ENCODE measurements at places on chromosomes 7 and 10.

- no peak for DNase-seq
Measured at GRCh38 chr7:83161899-83162401, 734 bp downstream of the PCLO start.

DNA sequence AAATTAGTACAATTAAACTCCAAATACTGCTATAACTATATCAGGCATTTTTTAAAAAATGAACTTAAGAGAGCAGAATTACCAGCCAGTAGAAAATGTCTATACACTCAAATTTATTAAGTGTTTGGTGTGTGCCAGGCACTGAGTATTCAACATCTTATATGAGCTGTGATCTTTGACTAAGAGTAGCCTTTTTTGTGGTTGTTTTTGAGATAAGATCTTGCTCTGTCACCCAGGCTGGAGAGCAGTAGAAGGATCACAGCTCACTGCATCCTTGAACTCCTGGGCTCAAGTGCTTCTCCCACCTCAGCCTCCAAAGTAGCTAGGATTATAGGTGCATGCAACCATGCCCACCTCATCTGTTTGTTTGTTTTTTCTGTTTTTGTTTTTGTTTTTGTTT is 102.5 kb upstream of the CELF2 start:
- DNase-seq: no peak

- no peak for DNase-seq
Measured at GRCh38 chr10:83023662-83024061, 1115.6 kb upstream of the GHITM start.

- DNase-seq: no peak
Measured at GRCh38 chr10:61985715-61986114, 84.2 kb downstream of the ARID5B start.

GRCh38 chr10:132582771-132583170 is 45.2 kb downstream of the INPP5A start:
- no peak for DNase-seq

DNA sequence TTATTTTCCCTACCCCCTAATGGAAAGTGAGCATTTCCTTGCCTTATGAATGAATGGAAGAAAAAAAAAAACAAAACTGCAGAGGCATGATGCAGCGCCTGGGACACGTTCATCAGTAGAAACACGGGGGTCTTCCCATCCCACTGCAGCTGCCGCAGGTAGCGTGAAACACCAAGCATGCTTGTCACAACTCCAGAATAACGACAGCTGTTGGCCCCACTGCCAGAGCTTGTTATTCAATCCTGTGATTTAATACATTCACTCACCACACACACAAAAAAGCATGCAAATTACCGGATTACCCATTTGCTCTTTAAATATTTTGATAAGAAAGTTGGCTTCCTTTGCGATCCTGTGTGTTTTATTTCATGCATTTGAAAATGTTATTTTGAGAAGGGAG is 48.4 kb upstream of the GNA12 start:
- no peak for DNase-seq

DNA sequence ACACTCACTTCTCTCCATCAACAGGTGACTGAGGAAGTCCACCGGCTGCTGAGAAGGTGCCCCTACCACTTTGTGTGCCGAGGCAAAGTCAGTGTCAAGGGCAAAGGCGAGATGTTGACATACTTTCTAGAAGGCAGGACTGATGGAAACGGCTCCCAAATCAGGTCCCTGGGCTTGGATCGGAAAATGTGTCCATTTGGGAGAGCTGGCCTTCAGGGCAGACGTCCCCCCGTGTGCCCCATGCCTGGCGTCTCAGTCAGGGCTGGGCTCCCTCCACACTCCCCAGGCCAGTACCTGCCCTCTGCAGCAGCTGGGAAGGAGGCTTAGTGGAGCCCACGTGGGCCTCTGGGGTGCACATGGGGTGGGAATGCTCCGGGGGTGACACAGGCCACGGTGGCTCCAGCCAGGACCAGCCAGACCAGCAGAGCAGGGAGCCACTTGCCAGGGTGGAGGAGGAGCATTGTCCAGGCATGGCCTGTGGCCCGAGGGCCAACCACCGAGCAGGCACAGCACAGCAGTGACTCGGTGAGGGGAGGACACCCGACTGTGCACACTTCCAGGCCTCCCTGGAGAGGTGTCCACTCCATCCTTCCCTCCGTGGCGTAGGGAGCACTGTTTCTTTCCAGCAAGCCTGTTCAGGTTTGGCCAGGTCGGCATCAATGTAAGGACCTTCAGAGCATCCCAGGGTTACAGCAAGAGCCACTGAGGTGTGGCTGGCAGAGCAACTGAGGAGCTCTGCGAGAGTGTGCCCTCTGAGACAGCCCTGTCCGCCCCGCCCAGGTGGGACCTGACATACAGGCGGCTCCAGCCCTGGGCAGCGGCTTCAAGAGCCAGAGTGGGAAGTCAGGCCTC is 139.7 kb downstream of the ADCY1 start:
- DNase-seq: no peak

DNA sequence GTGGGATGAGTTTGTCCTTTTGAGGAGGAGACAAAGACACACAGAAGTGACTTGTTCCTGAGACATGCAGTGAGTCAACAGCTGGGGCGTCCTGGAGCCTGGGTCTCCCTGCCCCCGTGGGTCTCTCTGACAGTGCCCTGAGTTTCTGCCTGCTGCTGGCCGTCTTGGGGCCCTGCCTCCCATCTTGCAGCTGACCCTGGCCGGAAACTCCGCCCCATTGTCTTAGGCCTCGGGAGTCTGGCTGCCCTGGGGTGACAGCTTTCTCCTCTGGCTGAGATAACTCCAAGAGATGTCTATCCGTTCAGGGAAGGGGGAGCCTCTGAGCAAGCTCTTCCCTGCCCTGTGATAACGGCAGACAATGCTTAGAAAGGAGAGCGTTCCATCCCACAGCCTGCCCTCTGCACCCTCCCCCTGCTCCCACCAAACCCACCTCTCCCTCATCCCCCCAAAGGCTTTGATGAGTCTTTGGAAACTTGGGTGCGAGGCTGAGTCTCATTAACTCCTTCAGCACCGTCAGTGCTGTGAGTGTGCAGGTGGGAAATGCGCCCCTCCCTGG is 69.5 kb upstream of the PODXL start:
- DNase-seq: no peak

- DNase-seq: peak; percentile 18
Measured at GRCh38 chr10:77873536-77874380, 52.8 kb downstream of the DLG5 start.

DNA sequence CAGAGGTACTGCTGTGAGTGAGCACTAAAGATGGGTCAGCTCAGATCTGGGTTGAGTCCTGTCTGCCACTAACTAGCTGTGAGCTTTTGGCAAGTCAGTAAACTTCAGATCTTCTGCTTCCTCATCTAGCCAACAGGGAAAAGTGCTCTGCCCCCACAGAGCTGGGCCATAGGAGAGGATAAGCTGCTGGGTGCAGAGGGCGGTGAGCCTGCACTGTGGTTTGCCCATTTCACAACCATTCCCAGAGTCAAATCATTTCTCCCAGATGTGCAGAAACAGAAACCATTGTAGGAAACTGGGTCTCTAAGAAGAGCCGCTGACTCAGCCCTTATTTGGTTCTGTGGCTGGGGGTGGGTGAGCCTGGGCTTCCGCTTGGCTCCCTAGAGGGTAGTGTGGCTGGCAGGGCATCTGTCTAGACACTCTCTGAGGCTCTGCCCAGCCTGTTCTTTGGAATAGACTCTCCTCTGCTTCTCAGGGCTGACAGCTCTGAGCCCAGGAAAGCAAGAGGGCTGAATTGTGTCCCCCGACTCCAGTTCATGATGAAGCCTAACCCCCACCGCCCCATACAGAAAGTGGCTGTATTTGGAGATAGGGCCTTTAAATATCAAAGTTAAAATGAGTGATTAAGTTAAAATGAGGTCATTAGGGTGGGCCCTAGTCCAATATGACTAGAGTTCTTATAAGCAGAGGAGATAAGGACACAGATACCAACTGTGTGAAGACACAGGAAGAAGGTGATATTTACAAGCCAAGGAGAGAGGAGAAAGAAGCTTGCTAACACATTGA is 29.5 kb upstream of the ARHGAP22 start:
- DNase-seq: no peak

- DNase-seq: no peak
Measured at GRCh38 chr7:96300986-96301385, 20.9 kb downstream of the SLC25A13 start.

DNA sequence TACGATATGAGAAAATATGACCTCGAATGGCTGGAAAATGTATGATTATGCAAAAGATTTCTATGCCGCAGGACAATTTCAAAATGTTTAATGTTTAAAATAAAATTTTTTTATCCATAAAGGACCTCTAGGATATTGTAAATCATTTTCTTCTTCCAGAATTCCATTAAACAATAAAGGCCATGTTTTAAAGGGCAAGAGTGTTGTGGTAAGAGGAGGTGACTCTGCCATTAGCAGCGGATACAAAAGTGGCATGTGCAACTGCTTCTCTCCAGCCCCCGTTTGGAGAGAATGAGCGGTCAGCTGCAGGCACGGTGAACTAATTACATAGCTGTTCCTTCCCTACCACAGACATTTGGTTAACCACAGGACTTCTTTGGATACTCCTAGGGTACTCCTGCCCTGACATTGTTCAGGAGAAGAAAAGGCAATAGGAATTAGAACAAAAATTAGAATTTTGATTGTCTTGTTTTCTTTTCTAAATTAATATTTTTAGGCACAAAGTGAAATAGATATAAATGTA is 63.8 kb downstream of the HBP1 start:
- DNase-seq: no peak

GRCh38 chr10:133475425-133475734 is 21.6 kb downstream of the SCART1 start:
- DNase-seq: peak; percentile 16

DNA sequence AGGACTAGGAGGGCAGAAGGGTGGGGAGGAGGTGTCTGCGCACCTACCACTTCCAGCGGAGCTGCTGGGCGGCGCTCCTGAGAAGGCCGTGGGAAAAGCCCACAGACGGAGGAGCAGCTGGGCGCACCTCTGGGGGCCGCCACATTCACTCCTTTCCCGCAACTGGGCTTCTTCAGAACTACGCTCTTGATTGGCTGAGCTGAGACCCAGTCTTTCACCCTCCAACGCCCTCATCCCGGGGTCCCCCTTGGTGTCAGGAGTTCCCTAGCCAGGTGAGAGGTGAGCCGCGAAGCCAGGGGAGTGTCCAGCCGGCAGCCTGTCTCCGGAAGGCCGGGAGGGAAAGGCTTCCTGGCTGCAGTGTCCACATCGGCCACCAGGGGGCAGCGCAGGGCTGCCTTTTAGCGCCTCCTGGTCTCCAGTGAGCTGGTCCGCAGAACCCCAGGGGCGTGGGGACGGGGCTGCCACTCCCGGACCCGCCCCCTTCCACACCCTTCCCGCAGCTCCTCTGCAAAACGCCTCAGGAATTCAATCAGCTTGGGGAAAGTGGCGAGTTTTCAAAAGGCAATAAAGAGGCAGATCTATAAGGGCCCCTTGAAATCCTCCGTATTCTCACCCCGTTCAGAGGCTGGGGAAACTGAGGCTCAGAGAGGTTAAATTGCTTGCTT is 98.8 kb downstream of the CHST15 start:
- peak; percentile 66 for DNase-seq

GRCh38 chr10:88045656-88046415 is 182.4 kb downstream of the PTEN start:
- DNase-seq: no peak

DNA sequence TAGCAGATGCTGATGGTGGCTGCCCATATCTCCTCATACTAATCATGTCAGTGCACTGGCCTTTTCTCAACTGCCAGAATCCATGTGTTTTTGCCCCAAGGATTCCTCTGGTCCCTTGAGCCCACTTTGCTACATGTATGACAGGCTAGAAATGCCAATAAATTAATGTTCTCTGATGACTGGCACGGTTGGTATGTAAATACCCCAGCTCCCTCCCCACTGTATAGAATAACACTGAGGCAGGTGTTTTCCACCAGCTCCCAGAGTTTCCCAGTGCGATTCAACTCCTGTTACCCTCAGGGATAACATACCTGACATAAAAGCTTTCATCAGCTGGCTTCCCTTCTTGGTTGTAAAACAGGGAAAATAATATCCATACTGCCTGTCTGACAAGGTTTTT is 9.0 kb upstream of the PLEKHS1 start:
- no peak for DNase-seq

DNA sequence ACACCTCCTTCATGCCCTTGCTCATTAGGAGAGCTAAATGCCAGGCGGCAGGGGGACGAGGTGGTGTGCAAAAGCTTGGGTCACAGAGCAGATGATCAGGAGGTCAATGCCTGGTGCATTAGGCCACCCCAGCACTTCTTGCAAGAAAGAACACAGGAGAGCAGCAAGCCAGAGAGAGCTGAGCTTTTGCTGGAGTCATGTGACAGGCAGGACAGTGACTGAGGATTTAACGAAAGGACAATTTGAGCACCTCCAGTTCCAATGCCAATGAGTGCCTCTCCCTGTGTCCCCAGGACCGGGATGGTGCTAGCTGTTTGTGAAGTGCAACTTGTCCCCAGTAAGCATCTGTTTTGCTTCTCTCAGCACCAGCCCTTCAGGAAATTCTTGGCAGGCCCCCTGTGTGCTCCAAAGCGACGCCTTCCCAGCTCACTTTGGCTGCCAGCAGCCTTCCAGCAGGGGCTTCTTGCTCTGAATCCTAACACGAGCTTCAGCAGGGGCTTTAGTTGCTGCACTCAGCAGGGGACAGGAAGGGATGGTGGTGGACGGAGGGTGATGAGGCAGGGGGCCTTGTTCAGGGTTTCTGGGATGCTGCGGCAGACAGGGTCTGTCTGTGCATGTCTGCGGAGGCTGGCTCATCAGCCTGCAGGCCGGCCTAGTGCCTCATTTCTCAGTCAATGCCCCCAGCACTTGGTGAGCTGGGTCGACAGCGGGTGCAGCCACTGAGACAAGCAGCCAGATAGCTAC is 368.1 kb downstream of the RPS24 start:
- no peak for DNase-seq

- DNase-seq: no peak
Measured at GRCh38 chr7:150428671-150429451, 21.6 kb upstream of the GIMAP8 start.

DNA sequence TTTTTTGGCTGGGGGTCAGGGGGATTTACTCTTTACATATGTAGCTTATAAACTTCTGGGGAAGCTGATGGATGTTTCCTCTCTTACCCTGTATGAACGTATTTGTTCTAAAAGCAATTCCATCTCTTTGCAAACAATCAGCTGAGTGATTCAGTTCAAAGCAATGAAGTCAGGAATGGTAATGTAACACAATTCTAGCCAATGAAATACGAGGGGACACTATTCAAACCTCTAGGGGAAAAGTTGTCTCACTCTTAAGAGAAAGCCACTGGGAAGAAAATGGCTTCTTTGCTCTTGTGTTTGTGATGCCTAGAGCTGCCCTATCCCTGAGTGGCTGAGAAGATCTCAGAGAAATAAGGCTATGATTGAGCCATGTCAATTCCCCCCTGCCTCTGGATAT is 134.8 kb upstream of the SEMA3C start:
- DNase-seq: no peak

- no peak for DNase-seq
Measured at GRCh38 chr7:99429756-99430155, 8.8 kb downstream of the PTCD1 start.
